ENCODE measurements at places on chromosomes 13 and 19.

- DNase-seq = no peak
These were observed 1193.6 kb downstream of the UQCRFS1 start for GRCh38 chr19:28019371-28019770.

DNA sequence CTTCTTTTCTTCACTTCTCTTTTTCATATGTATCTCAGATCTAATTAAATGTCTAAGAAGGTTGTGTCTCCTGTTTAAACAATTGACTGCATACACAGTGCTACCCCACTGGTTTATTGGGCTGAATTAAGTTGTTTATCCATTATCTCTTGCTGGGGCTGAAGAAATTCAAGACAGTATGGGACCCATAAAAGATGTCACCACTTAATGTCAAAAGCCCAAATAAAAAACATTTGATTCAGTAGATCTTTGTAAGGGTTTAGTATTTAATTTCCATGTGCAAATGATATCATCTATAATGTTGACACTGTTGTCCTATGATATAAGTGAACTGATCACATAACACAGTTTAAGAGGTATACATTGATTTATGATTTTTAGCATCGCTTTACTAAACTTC lies 1431.9 kb upstream of the PCDH20 start:
- no peak for DNase-seq

- no peak for DNase-seq
These were observed 959 bp downstream of the CHMP2A start for GRCh38 chr19:58553799-58554493.

DNA sequence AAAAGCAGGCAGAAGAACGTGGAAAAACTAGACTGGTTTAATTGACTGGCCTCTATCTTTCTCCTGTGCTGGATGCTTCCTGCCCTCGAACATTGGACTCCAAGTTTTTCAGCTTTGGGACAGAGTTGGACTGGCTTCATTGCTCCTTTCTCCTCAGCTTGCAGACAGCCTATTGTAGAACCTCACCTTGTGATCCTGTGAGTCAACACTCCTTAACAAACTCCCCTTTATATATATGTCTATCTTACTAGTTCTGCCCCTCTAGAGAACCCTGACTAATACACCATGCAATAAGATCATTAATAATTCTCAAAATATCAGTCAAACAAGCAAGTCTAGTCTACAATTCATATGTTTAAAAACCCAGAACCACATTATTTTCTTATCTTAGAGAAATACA lies 662.4 kb downstream of the TBC1D4 start:
- no peak for DNase-seq

DNA sequence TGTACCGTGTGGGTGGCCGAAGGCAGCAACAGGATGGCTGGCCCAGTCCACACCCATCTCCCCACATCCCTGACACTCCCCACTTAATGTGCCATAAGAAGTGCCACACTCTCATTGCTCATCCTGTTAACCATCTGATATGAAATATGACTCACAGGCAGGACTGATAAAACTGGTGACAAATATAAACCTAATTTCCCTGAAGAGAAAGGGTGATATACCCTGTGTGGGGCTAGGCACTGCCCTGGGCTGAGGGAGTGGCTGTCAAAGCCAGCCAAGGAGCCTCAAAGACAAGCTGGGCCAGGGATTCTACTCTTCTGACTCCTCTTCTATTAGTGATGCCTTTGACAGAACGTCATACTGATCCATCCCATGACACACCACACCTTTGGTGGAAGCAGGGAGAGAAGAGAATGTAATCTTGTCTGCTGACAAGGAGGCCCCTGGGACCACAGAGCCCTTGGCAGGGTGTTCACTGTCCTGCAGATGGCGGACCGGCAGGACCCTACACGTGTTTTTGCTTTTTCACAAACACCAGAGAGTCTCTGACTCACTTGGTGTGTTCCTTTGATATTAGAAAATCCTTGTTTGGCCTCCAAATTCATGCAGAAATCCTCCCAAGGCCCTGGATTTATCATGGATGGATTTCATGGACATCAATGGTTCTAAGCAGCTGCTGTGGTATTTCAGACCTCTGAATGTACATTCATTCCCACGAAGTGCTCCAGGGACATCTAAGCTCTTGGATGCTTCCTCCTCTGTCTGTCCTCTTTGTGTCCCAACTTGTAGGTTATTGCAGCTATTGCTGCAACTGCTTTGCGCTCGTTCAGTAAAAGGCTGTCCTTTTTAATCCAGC lies 98.0 kb upstream of the WASF3 start:
- DNase-seq = no peak

- DNase-seq = no peak
These were observed 1346.0 kb upstream of the SPRY2 start for GRCh38 chr13:81686877-81687276.

- DNase-seq = no peak
These were observed 138.0 kb downstream of the MIPEP start for GRCh38 chr13:23751195-23751594.

DNA sequence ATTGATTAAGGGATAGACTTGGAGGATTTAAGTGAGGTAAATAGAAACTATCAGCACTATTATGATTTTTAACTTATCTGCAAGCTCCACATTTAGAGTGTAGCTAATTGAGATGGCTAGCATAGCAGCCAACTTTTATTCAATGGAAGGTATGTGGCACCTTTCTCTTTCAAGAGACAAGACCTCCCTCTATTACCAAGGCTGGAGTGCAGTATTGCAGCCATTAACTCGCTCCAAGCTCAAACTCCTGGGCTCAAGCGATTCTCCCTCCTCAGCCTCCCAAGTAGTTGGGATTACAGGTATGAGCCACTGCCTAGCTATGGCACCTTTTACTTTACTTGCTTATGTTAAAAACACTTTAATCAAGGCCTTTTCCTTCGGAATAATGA lies 8.2 kb downstream of the TPT1 start:
- DNase-seq = no peak

DNA sequence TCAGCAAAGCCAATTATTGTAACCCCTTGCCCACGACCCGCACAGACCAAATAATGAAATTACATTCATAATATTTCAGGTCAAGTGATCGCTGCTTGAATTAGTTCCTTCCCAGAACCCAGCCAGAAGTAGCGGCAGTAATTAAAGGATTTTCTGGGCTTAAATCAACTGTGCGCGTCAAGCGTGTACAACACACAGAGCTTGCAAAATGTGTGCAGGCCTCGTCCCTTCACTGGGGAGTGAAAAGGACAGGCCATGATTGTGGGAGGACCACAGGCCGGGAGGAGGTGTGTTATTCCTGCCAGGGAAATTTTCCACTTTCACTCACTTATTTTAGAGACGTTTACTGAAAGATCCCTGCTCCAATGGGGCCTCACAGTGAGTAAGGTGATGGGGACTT lies 84.9 kb downstream of the CHST8 start:
- DNase-seq = no peak

DNA sequence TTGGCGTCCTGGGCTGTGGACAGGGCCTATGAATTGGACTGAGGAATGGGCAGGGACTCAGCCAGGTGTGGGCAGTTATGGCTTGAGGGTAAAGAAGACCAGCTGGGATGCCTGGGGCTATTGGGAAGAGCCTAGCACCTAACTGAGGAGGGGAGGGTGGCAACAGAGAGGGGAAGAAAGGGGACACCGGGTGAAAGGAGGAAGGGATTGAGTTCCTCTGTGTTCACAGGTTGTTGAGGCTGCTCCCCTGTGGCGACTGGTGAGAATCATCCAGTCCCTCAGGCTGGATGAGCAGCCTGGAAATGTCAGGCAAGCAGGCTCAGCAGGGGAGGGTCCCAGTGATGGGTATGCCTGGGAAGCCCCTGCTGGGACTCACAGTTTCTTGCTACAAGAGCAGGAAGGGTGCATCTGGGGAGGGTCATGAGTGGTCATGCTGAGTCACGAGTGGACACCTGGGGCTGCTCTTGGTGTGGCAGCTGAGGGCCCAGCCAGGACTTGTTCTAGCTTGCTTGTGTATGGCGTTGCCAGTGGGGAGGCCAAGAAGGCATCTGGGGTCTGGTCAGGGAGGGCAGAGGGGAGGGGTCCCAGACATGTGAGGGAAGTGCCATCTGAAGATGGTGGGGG lies 1.4 kb downstream of the ZNF324 start:
- no peak for DNase-seq

DNA sequence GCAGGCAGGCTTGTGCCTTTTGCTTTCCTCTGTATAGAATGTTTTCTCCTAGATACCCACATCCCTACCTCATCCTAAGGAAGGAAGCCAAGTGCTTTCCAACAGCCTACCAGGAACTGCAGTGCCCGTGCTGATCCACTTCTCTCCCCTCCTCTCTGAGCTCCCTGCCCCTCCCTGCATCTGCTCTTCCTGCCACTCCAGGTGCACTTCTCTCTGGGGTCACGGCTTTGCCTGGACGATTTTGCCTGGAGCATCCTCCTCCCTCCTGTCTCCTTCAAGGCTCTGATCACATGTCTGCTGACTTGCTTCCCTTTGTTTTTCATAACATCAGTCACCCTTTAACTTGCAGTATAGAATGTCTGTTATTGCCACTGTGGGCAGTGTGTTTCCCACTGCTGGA lies 34.7 kb upstream of the IRS2 start:
- DNase-seq = no peak

DNA sequence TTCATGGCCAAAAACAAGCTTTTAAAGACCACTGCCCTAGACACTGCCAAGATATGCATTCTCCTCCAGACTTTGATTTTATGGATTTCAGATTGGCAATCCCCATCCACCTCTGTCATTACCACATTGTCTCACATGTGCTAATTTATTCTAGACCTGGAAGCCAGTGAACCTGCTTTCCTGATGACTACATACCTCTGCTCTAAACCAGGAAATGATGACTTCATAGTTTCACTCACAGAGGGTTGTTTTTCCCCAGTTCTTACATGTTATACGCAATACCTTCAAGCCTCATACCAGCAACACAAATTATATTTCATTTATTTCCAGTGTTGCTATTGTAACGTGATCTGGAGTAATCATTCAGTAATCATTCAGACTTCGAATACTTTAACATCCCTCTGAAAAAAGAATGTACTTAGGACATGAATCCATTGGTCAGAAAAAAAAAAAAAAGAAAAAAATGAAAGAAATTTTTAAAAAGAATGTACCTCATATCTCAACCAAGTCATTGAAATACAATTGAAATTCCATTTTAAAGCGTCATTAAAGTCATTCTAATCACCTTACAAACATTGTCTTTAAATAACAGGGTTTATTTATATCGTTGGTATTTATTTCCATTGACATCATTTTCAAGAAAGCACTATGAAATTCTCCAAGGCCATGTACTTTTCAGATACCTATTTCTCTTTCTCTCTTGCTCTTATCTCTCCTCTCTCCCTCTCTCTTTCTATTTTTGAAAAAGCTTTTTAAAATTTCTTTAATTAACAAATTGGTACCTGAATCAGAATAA lies 33.4 kb upstream of the KLF5 start:
- DNase-seq = no peak

- DNase-seq = no peak
These were observed 2.6 kb downstream of the PTPRS start for GRCh38 chr19:5337708-5338655.

- no peak for DNase-seq
These were observed 702 bp downstream of the PTH2 start for GRCh38 chr19:49422407-49423070.

- DNase-seq = no peak
These were observed 102.0 kb downstream of the ZNF429 start for GRCh38 chr19:21607449-21607848.

- no peak for DNase-seq
These were observed 413.1 kb upstream of the ARGLU1 start for GRCh38 chr13:106981051-106981450.

GRCh38 chr19:6744381-6745301 lies 5.2 kb downstream of the TRIP10 start:
- DNase-seq = no peak

GRCh38 chr19:11356074-11356397 lies 804 bp downstream of the PLPPR2 start:
- DNase-seq = no peak

- DNase-seq = no peak
These were observed 15.8 kb downstream of the PRODH2 start for GRCh38 chr19:35796645-35797542.

GRCh38 chr13:90933097-90933826 lies 414.2 kb upstream of the MIR17HG start:
- no peak for DNase-seq

DNA sequence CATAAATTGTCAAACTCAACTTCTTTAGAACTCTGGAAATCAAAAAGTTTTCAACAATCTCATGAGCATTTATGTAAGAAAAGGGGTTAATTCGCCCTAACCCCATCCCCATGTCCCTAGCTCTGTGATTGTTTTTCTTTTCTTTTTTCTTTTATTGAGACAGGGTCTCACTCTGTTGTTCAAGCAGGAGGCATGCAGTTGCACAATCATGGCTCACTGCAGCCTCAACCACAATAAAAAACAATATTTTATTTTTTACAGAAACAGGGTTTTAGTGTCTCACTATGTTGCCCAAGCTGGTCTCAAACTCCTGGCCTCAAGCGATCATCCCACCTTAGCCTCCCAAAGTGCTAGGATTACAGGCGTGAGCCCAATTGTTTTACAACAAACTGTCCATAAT lies 16.7 kb downstream of the VWA8 start:
- no peak for DNase-seq

DNA sequence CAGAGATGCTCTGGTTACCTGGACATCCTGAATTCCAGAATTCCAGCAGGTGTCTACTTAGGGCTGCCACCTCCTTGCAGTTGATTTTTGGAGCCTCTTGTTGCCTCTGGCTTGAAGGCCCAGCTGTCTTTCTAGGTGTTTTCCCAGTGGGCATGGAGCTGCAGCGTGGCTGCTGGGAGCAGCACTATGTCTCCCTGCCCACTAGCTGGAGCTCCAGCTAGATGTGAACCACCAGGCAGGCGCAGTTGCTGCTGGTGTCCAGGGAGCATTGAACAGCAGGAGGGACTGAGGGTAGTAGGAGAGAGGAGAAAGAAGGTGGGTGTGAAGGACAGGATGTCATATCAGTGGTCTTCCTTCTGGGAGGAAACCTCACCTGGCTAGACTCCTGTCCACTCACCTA lies 9.9 kb upstream of the SELENOW start:
- no peak for DNase-seq

DNA sequence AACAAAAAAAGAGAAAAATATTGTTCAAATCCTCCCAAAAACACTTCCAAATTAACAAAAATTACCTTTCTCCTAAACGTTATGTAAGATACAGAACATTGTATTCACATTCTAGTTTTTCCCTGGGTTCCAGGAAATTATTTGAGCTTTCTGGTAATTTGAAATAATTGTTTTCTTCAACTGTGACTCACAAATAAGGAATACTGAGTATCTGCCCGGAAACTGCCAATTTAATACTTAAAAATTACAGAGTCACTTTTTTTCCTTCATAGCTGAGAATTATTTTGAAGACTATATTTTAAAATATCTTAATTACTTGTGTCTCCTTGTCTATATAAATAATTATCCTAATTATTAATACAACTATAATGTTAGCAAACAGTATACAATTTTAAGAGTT lies 709.0 kb upstream of the ARGLU1 start:
- DNase-seq = no peak

GRCh38 chr19:1284293-1284978 lies 1.2 kb upstream of the EFNA2 start:
- DNase-seq = no peak

DNA sequence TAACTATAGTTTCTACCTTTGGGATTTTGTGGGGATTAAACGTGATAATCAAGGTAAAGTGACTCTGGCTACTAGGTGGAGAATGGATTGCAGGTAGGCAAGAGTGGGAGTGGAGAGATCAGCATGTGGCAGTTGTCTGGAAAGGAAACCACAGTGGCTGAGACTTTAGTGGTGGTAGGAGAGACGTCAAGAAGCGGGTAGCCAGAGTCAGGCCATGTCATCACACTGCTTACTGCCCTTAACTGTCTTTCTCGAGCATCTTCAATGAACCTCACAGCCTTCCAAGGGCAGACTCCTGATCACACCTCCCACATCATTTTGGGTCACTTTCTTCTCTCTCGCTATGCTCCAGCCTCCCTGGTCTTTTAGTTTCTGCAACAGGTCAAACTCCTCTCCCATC lies 28.6 kb upstream of the MBNL2 start:
- no peak for DNase-seq

All from stimulated activated CD8-positive, alpha-beta memory T cell treated with anti-CD3 and anti-CD28 coated beads, Interleukin-4, amount 100 ng/mL, for 1 hour (primary cell).